Thymus (tissue), 14 donors: ENCODE measurements at places on chromosomes 2 and 18. TPM values are rescaled to one million over a fixed set of nuclear protein-coding genes. Genes with fewer than 3 reads are reported as not detected.

CYRIA gene
- 7.2 TPM for polyA plus RNA-seq

DYNAP gene
- 0.14 TPM for polyA plus RNA-seq

EMILIN1 gene
- polyA plus RNA-seq = 8.9 TPM

EML6 gene
- polyA plus RNA-seq = 3.4 TPM
